HAP-1 (cell line): ENCODE measurements at places on chromosomes 5 and 9.

DNA sequence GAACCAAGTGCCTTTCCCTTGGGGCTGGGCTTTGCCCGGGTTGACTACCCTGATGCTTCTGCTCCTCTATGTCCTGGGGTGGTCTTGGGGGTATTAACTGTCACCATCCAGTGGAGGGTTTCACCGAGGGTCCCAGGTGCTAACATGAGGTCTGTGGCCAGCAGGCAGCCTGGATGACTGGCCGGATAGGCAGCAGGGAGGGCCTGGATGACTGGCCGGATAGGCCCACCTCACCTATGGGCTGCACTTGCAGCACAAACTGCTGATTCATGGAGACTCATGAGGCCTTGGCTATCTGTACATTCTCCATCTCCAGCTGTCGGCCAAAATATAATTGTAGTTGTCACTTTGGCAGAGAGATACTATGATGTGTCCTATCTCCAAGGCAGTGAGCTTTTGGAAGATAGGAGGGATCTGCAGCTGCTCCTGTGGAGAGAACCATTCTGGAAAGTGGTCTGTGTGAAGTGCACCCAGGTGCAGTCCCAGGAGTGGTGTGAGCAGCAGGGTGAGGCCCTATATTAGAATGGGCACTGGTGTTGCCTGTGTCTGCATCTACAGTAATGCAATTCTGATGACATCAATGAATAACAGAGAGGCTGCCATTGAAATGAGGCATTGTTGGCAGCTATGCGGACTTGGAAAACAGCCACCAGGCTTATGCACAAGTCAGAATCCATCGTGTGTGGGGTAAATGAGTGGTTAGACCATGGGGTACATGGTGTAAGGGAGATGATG lies 26.3 kb upstream of the CDKN2AIPNL start:
- DNase-seq, result no peak

DNA sequence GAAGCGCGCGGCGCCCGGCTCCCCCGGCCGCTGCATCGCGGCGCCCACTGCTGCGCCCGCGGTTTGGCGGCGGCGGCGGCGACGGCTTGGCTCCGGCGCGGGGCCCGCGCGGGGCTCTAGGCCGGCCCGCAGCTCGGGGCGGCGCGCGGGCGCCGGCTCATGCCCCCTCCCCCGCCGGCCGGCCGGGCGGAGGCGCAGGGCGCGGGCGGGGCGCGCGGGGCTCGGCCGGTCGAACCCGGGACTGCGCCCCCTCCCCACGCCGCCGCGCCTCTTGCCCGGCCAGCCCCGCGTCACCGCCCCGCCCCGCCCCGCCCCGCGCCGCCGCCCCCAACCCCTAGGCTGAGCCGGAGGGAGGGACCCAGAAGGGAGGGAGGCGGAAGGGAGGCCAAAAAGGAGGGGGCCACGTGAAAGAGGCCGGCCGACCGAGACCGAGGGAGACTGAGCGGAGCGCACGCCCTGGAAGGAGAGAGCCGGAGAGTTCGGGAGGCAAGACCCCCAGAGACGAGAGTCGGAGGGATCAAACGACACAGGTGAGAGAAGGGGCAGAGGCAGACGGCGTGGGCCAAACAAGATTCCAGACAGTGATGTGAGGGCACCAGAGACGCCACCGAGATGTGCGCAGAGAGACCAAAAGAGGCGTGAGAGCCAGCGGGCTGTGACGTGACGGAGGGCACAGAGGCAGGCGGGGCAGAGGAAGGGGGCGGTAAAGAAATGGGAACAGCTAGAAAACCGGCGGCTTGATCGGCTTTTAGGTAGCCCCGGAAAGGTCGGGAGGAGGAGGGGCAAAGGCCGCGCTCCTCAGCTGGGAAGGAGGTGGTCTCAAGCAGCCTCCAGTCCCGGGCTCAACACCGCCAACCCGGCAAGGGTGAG lies at the start of gene BARX1:
TSS of gene BARX1 (minus strand) at position 245 of the 870 bp plus-strand sequence. CDS start at position 36, 209 bp downstream.
- DNase-seq, result no peak

- no peak for DNase-seq
Observed at GRCh38 chr9:133465984-133466383, 6.2 kb downstream of the CACFD1 start.

- no peak for DNase-seq
Observed at GRCh38 chr5:56717253-56717987, 97.9 kb upstream of the MAP3K1 start.
